ENCODE measurements at places on chromosomes 13 and 19.

DNA sequence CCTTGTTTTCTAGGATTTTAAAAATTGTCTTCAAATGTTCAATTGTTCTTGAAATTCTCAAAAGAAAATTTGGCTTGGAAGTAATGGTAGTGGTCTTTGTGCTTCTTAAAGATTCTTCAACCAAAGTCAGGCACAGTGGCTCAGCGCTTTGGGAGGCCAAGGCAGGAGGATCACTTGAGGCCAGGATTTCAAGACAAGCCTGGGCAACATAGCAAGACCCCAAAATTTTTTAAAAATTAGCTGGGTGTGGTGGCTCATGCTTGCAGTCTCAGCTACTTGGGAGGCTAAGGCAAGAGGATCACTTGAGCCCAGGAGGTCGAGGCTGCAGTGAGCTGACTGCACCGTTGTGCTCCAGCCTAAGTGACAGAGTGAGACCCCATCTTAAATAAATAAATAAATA, 153.5 kb upstream of the ZNF507 start:
- no peak for DNase-seq

GRCh38 chr19:51258165-51259160, 7.6 kb downstream of the SIGLECL1 start:
- DNase-seq = peak; percentile 49

DNA sequence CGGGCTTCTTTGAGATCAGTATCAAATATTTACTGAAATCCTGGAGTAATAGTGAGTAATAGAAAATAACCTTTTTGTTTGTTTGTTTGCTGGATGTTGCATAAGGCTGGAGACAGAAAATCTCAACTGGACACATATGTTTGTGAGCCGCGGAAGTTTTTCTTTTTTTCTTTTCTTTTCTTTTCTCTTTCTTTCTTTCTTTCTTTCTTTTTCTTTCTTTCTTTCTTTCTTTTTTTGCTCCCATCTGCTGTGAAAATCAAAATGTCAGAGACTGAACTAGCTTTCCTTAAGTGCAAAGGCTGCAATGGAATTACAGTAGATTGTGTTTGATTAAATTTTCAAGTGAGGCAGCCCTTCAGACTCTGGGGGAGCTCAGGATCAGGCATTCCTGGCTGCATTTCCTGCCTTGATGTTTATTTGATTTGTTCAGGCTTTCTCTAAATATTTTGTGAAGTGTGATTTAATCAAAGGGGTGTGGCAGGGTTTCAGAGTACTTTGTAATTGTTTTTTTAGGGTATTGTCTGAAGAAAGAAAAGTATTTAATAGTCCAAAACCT, 319 bp downstream of the FRY start:
- no peak for DNase-seq

GRCh38 chr19:15979293-15979692, 30.5 kb downstream of the OR10H4 start:
- DNase-seq = no peak

DNA sequence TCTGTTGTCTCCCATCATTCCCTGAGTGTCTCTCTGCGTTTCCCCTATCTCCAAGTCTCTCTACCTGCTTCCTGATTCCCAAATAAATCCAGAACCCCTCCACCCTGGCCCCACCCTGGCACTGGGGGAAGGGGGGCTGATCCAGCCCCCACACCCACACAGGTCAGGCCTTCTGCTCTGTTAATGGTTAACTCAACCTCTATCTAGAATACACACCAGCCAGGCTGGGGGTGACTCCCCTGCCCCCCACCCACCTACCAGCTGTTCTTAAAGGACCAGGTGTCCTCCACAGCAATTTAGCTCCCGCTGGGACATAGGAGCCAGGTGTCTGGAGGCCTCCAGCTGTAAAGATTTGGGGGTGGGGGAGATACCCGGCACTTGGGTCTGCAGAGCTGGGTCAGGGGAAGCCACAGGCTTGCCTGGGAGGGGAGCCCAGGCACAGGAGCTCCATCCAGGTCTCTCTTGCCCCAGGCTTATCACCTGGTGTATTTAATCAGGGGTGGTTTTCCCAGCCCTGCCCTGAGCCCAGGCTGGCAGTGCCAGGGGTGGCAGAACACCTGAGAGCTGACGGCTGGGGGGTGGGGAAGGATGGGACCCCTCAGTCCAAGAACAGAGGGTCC, 3.9 kb downstream of the IRF2BP1 start:
- DNase-seq = no peak

- DNase-seq = no peak
Measured at GRCh38 chr19:13120031-13120430, 2.0 kb downstream of the NACC1 start.

DNA sequence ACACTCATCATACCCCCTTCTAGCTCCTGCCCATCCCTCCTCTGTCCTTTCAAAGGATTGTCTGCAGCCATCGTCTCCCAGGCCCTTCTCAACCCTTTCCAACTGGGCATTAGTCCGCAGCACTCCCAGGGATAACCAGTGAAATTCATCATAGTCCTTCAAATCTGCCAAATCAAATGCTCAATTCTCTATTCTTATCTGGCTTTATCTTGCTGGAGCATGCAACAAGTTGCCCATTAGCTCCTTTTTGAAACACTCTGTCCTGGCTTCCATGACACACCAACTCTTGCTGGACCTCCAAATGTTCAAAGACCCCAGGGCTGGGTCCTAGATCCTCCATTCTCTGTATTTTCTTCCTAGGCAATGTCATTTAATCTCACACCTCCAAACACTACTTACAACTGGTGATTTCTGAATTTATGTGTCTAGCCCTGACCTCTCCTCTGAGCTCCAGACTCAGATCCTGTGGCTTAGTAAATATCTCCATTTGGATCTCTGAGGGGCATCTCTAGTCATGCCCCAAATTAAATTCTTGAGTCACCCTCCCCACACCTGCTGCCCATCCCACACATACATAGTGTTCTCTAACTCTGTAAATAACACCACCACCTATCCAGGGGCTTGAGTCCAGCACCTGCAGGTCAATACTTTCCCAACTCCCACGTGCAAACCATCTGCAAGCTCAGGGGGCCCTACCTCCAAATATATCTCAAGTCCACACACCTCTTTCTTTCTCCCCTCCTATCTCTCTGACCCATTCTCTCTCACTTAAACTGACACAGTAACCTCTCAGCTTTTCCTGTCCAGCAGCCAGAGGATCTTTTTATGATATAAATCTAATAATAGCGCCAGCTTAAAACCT, 9.1 kb upstream of the ANKRD10 start:
- DNase-seq = no peak

DNA sequence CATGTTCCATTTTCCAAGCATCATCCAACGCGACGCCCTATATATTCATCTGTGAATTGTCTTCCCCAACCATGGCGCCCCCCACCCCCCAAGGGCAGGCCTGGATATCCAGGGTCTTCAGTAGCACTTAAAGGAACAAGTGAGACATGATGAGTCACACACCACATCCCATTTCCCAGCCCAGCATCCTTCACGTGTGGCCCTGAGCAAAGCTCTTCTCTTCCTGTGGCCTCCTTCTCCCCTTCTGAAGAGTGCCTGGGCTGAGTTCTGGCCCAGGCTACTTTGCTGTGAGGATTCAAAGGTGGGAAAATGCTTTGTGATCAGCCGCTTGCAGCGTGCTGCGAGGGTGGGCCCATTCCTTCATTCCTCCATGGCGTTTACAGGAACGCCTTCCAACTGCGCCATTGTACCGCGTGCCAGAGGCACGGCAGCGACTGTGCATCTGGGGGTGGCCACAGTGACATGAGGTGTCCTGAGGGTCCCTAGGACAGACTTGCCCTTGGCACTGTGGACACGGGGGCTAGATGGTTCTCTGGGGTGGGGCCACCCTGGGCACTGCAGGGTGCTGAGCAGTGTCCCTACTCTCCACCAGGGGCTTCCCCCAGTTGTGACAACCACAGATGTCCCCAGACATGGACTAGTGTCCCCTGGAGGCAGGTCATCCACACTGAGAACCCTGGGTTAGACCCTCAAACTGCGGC, 11.7 kb downstream of the PLIN4 start:
- peak; percentile 27 for DNase-seq

DNA sequence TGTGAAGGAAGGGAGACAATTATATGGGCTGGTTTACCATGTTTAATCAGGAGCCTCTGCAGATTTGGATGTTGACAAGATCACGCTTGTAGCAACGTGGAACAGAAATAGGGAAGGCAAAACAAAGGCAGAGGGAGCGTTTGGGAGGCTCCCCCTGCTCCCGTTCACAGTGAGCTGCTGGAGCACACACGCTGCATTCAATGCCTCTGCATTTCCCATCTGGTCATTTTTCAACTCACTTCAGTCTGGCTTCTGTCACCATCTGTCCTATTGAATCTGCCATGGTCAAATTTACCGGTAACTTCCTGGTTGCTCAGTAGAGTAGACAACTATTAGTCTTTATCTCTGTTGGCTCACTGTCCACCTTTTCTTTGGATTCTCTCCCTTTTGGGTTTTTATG, 91.0 kb downstream of the NHLRC3 start:
- DNase-seq = no peak

GRCh38 chr19:33325920-33326319, 23.6 kb upstream of the CEBPA start:
- DNase-seq = no peak

- DNase-seq = no peak
Measured at GRCh38 chr13:23703246-23703860, 133.1 kb downstream of the TNFRSF19 start.

DNA sequence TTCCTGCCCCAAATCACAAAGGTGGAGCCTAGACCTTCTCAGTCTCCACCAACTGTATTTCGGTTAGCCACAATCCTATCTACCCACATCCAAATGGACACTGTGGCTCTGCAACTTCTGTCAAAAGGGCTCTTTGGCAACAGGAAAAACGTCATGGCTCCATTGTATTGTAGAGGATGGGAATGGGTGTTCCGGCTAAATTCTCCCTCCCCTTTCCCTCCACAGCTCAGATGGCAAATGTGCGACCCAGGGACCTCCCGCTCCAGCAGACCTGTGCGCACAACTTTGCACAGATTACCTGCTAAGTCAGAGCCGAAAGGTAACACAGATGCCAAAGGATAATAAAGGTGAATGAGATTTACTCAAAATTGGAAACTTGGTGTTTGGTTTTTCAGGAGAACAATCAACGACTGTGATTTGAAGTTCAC, 968 bp upstream of the KL start:
- no peak for DNase-seq

DNA sequence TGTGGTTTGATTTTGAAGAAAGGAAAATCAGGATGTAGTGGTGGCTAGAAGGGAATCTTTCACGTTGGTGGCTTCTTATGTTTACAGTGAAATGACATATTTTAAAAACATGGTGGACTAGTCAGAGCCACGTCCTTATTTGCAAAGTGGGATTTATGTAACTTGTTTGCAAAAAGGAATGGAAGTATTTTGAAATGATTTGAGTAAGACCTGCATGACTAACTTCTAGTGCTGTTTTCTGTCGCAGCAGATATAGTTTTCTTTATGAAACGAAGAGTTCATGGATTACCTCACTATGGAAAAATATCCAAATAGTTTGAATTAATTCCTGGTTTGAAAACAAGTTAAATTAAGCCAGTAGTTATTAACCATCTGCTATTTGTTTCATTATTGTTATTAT, 476.5 kb downstream of the MYO16 start:
- DNase-seq = no peak

GRCh38 chr19:39179754-39180153, 17.0 kb upstream of the NCCRP1 start:
- DNase-seq = no peak

DNA sequence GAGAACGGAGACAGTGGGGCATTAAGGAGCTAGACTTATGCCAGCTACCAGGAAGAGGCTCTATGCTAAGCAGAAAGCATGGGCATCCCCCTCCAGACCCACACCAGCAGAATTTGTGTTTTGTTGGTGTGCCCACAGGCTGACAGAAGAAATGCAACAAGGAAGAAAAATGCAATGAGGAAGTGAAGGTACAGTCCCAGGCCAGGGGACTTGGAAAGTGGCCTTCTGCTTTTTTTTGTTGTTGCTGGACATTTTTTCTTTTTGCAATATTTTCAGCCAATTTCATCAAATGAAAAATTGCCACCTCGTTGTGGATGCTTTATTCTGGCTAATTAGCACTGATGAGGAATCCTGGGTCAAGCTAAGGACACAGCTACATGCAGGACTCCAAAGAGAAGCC, 167.7 kb downstream of the TSHZ3 start:
- no peak for DNase-seq

GRCh38 chr13:95140502-95140901, 160.7 kb downstream of the ABCC4 start:
- DNase-seq = no peak

DNA sequence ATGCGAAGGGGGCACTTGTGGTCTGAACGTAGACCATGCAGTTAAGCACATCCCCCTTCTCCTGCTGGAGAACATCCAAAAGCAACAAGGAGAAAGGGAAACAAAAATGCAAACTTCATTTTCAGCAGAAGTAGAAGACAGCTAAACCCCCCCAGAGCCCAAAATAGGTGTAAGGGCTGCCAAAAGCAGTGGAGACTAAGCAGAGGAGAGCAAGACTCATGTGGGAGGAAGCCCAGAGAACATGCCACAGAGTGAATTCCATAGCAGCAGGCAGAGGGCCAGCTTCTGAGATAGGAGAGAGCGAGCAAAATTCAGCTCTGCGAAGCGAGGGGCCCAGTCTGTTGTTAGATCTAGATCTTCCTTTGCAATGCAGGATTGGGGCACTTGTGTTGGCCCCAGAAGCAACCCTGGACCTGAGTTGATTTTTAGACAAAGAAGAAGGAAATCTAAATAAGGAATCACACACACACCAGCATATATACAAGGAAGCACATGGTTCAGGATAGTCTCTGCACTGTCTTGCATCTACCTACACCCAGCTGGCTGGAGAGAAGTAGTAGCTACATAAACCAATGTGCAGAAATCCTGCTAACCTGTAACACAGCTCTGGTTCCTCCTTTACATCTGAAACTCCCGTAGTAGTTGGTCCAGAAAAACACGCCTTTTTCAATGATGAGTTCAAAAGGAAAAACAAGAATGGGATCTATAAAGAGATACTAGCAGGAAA, 199.6 kb downstream of the SPRY2 start:
- DNase-seq = no peak
